H7 (cell line): ENCODE measurements at places on chromosomes 7 and 10.

DNA sequence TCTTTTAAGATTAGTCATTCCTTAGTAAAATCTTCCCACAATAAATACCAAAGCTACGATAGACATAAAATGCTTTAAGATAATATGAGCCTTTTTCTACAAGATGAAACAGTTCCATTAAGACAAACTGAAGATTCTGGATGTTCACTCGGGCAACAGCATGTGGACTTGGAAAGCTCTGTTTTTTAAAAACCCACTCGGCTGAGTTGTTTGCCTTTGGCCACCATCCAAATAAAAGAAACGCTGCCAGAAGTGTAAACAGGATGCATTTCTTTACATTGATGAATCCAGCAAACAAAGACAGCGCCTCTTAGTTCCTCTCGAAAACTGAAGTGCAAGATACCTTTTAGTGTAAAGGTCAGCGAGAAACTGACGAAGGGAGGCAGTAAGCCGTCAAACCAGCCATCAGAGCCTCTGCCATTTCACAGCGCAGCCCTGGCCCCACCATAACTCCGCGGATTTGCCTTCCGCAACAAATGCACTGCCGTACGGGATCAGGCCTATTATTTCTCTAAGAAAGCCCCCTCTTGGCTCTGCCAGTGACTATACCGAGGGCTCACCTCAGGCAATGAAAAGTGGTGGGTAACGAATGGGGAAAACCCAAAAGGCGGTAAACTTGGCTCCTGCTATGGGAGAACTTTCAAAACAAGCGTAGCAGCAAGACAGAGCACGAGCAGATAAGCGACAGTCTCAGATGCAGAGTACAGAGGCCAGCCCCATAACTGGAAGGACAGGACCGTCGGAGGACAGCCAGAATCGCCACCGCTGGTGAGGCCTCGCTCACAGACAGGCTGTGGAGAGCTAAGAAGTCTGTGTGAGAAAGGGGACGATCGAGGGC lies 41.4 kb downstream of the GNA12 start:
- no peak for DNase-seq

GRCh38 chr7:132865366-132866143 lies 216.3 kb downstream of the CHCHD3 start:
- no peak for DNase-seq

DNA sequence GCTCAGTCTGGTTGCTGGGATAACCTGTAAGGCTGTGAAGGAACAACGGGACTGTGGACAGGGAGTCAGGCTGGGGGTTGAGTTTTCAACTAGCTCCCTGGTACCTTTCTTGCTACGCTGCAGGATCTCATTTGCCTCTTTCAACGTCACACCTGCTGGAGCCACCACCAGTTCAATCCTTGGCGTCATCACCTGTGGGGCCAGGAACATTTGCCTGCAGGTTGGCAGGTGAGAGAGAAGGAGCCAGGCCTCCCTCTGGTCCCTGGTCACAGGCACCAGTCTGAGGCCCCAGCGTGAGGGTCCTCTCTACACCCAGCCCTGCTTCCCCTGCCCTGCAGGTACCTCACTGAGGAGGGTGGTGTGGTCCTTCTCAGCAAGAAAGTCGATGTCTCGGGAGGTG lies 9.8 kb downstream of the IMPDH1 start:
- no peak for DNase-seq

- peak; percentile 56 for DNase-seq
Measured at GRCh38 chr10:75397496-75398199, 3.9 kb downstream of the ZNF503 start.

DNA sequence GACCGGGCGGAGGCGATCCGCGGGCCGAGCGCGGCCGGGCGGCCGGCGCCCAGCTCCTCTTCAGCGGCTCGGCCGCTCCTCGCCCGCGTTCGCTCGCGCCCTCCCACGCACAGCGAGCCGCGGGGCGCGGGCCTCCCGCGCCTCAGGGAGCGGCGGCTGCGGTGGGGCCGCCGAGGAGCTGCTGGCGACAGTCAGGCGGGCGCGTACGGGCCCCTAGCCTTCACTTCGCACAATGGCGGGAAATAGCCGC lies at the start of gene MCMBP:
MCMBP (minus strand) TSS at position 234 of the 250 bp plus-strand sequence. CDS start 259 bp downstream, outside the sequence.
- no peak for DNase-seq

GRCh38 chr7:48471196-48471595 lies 299.9 kb downstream of the ABCA13 start:
- DNase-seq = no peak

DNA sequence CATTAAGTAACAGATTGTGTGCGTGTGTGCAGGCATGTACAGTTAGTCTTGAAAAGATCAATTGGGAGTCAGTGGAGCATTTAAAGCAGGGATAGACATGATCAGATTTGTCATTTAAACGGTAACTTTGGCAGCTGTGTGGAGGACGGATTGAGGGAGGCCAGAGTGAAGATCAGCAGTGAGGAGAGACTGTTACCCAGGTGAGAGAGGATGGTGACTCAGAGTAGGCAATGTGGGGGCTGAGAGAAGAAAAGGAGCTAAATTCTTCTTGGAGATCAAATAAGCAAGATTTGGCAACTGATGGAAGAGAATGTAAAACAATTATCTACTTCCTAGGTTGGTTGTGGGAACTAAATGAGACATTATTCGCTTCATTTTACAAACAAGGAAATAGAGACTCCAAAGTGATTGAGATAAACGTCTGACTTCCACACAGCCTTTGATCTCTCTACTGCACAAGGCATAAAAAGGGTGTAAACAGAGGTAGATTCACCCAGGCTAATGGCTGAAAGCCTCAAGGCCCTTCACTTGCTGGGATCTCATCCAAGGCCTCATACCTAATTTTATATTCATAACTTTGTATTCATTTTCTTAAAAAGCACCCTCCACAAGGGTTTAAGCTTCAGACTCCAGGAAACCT lies 665.1 kb upstream of the GALNT17 start:
- no peak for DNase-seq

- no peak for DNase-seq
Measured at GRCh38 chr10:10438335-10439100, 579.2 kb upstream of the CELF2 start.

DNA sequence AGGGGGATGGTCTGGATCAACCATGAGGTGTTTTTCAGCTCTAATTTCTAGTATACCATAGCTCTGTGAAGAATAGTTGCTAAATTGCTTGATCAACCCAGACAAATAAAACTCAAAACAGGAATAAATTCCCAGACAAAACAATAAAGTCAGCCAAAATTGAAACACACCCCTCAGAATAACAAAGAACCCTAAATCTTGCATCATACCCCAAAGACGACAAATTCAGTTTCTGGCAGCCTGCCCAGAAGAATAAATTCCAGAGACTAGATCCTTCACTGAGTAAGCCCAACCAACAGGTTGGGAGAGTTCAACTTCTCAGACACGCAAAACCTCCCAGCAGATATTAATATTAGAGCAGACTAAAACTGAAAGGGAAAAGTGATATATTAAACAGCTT lies 11.2 kb upstream of the SEM1 start:
- DNase-seq = no peak

DNA sequence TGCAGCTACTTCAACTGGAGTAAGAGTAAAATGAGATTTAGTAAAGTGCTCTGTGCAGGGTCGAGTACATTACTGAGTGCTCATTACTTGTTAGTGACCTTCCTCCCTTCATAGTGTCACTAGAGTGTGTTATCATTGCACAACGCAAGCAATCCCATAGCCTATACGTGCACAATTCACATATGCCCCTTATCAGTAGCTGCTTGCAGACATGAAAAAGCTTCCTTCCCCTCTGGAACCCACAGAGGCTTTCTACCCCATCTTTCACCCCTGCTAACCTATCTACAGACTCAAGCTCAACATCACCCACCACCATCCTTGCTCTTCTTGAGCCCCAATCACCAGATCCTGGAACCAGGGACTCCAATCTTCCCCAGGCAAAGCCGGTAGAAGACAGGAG lies 59.3 kb downstream of the C7orf25 start:
- DNase-seq = no peak

GRCh38 chr7:120456699-120457098 lies 183.7 kb downstream of the KCND2 start:
- DNase-seq = no peak

DNA sequence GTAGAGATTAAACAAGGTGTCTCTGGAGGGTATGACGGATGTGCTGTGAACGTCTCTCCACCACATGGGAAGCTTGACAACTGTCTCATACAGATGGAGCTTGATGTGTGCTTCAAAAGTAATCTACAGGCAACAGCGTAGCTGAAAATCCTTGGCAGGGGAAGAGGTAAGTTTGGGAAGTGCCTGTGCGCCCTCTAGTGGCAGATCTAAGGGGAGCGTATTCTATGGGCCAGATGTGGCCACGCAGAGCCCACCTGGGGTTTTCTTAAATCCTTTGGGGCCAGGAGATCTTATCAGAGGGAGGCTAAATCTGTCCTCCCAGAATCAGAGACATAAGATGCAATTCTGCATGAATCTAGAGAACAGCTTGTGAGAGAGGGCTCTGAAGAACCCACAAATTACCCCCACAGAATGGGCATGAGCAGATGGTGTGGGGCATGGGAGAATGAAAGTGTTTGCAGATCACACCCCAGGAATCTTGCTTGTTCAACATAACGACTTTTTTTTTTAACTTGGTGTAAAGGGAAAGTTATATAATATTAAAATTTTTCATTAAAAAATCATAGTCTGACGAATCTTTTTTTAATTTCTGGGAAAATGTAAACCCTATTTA lies 91.2 kb upstream of the MPP7 start:
- DNase-seq = peak; percentile 68

- no peak for DNase-seq
Measured at GRCh38 chr7:21850531-21851285, 95.0 kb downstream of the CDCA7L start.

- no peak for DNase-seq
Measured at GRCh38 chr10:74882831-74883230, 56.4 kb downstream of the KAT6B start.

GRCh38 chr10:13868528-13869294 lies 281.9 kb downstream of the PRPF18 start:
- DNase-seq = no peak

- no peak for DNase-seq
Measured at GRCh38 chr7:19413443-19413965, 268.3 kb upstream of the FERD3L start.

DNA sequence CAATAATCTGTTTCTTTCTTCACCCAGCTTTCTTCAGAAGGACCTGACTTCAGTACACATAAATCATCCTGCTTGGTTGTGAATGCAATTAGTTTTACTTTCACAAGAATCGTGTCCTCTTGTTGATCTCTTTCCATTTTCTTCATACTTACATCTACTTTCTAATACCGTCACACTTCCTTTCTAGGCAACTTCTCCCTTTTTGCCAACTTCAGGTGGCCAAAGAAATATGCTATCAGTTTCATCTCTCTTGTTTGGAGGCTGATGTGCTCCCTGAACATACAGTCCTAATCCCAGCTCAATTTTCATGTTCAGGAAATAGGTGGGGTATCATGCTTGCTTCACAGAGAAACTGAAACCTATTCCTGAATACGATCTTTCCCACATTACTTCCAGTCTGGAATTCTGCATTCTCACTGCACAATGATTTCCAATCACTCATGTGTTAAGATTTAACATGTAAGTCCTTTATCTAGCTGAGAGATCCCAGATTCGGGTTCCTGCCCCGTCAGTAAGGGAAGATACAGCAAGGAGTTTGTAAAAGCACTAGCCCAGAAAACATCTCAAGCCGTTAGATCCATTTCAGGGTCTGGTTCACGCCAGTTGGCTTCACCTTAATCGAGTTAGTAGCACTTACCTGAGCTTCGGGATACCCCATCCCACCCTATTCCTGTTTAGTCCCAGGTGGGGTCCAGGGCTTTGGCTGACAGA lies 994 bp downstream of the SLC25A28 start:
- no peak for DNase-seq

DNA sequence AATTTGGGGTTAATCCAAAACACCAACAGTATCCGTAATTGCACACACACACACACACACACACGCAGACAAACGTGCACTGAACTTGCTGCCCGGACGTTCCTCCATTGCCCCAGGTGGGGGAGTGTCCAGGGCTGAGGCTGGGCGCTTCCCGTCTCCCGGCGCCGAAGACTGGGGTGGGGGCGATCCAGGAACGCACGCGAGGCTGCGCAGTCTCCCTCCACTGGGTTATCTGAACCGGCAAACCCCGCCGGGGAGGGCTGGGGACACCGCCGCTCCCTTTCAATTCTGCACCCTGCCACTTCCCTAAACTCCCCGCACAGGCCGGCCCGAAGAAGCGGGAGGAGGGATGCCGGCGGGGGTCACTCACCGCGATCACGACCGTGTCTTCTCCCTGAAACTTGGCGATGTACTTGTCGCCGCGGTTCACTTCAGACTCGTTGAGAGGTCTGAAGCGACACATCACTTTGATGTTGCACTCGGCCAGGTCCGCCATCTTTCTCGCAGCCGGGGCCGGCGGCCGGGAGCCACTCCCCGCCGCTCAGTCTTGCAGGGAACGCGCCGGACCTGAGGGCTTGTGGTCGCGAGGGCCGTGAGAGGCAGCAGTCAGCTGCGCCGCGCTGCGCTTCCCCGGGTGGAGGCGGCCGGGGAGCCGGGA lies 618 bp downstream of the KIF5B start:
- peak; percentile 79 for DNase-seq

DNA sequence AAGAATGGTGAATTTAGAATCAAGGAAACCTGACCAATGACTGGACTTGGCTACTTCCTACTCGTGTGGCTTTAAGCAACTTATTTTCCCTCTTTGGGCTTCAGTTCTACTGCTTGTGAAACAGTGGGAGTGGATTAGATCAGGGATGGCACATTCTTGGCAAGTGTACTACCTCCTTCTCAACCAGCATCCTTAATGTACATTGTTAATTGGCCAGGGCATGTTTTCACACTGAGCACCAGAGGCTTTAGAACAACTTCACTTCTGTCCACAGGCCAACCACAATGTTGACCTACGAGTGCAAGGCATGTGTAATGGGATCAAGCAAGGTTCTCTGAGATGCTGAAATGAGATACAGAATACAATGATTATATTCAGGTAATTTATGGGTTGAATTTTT lies 315.3 kb downstream of the ADRA2A start:
- no peak for DNase-seq

GRCh38 chr10:6017781-6018354 lies 40.5 kb upstream of the IL15RA start:
- DNase-seq = no peak

DNA sequence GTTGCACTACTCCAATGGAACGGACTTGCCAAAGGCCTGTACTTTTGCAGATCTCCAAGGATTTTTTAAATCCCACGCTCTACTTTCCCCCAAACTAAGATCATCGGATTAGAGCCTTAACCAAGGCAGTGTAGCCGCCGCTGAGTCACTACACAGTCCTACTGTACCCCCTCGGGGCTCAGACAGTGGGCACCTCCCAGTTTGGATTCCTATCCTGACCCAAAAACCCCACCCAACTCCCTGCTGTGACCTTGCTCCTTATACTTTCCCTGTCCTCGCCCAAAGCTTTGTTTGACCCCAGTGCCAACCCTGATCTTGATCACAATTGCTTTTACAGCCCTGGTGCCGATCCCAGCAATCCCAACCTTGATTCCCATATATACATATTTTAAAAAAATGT lies 17.5 kb upstream of the PLAU start:
- DNase-seq = no peak

- peak; percentile 66 for DNase-seq
Measured at GRCh38 chr10:121696854-121697253, 98.6 kb upstream of the FGFR2 start.
